ENCODE measurements at places on chromosomes 5 and 9.

- no peak for DNase-seq
These were observed 1.5 kb downstream of the DNAJB5 start for GRCh38 chr9:34990908-34991606.

GRCh38 chr5:10896016-10896415 lies 135.0 kb upstream of the DAP start:
- no peak for DNase-seq

DNA sequence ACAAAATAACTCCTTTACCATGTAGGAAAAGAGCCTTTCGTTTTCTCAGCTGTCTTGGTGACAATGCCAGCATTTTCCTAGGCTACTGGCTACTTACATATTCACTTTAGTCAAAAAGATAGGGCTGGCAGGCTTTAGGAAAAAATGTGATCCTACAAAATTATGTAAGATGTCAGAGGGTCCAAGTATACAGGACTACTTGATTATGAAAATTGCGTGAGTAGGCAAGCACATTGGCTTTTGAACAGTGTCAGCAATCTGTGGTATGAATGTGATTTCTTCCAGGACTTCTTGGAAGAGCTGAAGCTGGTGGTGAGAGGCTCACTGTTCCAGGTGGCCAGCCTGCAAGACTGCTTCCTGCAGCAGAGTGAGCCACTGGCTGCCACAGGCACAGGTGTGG lies 22.8 kb downstream of the THBS4 start:
- no peak for DNase-seq

GRCh38 chr5:62284946-62285891 lies 20.8 kb upstream of the KIF2A start:
- no peak for DNase-seq

- no peak for DNase-seq
These were observed 21.9 kb downstream of the ASS1 start for GRCh38 chr9:130466537-130467217.

Data from endothelial cell of umbilical vein (primary cell).